ENCODE measurements at places on chromosomes 12 and 14.

GRCh38 chr14:24013654-24014514 is 25.2 kb downstream of the DHRS4L2 start:
- DNase-seq: peak; percentile 61

GRCh38 chr12:51972849-51973273 is 21.4 kb downstream of the ACVR1B start:
- peak; percentile 83 for DNase-seq

DNA sequence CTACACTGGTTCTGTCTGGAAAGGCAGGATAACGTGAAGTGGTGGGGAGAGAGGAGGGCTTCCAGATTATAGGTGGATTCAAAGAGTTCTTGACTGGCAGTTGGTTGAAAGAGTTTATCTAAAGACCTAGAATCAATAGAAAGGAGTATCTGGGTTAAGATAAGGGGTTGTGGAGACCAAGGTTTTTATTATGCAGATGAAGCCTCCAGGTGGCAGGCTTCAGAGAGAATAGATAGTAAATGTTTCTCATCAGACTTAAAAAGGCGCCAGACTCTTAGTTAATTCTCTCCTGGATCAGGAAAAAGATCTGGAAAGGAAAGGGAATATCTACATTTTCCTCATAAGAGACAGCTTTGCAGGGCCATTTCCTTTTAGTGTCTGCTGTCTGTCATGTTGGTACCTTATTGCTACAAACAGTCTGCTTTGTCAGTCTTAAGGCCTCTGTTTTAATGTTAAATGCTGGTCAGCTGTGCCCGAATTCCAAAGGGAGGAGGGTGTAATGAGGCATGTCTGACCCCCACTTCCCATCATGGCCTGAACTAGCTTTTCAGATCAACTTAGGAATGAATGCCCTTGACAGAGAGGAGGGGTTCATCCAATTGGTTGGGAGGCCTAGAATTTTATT is 401.3 kb downstream of the FUT8 start:
- no peak for DNase-seq

- no peak for DNase-seq
These were observed 1006.4 kb upstream of the TMEM132C start for GRCh38 chr12:127260531-127260930.

DNA sequence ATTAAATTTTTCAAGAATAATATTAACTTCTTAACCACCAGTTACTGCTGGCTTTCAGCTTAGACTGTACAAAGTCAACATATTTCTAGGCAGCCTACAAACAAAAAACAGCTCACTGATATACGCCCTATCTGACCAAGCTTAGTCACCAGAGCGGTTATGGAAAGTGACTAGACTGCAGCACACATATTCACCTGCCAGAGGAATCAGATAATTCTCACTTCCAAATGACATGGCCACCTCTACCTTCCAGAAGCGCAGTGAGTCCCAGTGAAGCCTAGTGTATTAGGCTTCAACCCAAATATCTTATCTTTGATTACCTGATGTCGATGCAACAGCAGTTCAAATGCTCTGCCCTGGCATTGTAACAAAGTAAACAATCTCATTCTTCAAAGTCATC is 8.5 kb downstream of the STXBP6 start:
- DNase-seq: no peak

All from K562 (cell line).